ENCODE measurements at places on chromosomes 13 and 19.
A peak's percentile ranks its signal among the peaks of the same experiment; 100 is the strongest.

DNA sequence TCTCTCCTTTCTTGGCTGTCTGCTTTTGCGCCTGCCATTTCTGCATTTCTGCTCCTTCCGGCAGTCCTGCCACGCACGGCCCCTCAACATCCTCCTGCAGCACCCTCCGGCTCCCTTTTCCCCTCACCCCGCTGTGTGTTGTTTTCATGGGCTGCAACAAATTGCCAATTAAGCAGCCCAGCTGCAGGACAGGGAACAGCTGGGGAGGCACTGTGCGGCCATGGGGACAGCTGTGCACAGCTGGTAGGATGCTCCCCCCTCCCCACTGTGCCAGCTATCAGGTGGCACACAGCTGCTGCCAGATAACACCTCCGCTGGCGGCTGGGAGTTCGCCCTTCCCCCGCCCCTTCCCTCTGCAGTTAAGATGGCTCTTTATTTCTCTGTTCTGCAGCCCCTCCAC lies 25.4 kb downstream of the LYL1 start:
- no peak for DNase-seq

- no peak for DNase-seq
Observed at GRCh38 chr19:41328842-41329225, 18.9 kb downstream of the CCDC97 start.

DNA sequence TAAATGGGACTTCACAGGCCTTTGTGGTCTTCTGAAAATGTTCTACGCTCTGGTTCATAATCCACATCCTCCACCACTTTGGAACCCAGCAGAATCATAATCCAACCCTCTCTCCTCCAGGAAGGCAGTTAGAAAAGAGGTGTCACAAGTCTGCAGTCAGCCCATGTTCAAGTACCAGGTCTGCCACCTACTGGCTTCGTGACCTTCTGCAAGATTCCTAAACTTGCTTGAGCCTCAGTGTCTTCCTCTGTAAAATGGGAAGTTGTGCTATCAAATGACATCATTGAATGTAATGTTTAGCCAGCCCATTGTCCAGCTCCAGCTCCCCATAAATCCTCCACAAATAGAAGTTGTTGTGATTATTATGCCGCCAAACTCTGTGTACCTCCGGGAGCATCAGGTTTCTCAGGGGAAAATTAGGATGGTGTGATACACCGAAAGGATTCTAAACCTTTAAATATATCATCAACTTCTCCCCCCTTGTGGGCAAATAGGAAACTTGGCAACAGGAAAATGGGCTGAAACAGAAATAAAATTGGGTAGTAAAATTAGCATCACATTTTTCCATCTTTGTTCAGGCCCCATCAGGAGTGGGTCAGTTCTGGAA lies 109.7 kb downstream of the NUFIP1 start:
- peak; percentile 52 for DNase-seq

DNA sequence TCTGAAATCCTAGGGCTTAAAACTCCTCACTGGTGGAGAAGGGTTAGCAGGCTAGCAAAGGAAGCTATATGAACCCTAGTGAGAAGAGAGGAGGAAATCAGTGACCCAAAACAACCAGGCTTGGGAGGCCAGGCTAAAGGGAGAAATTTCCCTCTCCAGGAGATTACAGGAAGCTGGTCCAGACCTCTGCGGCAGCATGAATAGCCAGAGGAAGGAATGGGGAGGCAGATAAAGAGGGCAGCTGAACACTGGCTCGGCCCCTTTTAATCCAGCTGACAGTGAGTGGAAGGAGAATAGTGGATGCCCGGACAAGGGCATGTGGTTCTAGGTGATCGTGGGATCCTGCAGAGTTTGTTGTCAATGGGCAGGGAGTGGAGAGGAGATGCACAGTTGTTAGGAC lies 130.6 kb downstream of the COG6 start:
- DNase-seq: no peak

GRCh38 chr19:51179256-51179655 lies 37.2 kb downstream of the SIGLEC7 start:
- no peak for DNase-seq

- DNase-seq: no peak
Observed at GRCh38 chr19:10892256-10892655, 20.9 kb downstream of the CARM1 start.

- DNase-seq: no peak
Observed at GRCh38 chr19:45729800-45730290, 851 bp downstream of the FBXO46 start.

- DNase-seq: no peak
Observed at GRCh38 chr19:13006431-13007281, 11.4 kb downstream of the NFIX start.

- no peak for DNase-seq
Observed at GRCh38 chr13:36668316-36668715, 5.5 kb upstream of the SERTM1 start.

GRCh38 chr19:2058570-2059421 lies 7.8 kb upstream of the MKNK2 start:
- DNase-seq: no peak

GRCh38 chr13:106989876-106990275 lies 421.9 kb upstream of the ARGLU1 start:
- no peak for DNase-seq

DNA sequence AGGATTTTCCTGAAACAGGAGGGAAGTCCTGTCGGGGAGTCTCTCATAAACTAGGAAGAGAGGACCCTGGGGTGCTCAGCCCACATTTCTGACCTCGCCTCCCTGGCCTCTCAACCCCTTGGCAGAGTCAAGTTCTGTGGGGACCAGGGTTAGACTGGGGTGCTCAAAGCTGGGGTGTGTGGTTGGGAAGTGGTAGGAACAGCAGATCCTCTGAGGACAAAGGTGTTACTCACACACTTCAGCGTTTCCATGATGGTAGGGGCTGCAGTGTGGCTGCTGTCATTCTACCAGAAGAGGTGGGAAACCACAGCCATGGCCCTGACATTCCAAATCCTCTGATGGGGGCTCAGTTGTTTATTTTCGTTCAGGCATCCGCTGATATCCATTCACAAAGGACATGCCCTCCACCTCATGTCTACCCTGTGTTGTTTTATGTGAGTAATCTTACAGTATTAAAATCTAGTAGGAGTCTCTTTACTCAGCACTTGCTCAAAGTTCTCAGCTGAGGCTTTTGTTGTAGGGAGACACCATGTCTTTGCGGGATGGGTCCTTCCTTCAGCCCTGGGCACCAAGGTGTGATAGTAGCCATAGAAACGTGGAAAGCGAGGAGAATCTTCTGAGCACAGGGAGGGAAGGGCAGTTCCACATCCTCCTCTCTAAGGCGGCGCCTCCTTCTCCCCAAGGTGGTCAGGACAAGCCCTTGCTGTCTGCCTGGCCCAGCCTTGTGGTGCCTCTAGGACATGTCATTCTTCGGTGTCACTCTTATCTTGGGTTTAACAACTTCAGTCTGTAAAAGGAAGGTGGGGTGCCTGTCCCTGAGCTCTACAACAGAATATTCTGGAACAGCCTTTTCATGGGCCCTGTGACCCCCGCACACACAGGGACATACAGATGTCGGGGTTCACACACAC lies 1.5 kb downstream of the KIR2DL3 start:
- DNase-seq: no peak

DNA sequence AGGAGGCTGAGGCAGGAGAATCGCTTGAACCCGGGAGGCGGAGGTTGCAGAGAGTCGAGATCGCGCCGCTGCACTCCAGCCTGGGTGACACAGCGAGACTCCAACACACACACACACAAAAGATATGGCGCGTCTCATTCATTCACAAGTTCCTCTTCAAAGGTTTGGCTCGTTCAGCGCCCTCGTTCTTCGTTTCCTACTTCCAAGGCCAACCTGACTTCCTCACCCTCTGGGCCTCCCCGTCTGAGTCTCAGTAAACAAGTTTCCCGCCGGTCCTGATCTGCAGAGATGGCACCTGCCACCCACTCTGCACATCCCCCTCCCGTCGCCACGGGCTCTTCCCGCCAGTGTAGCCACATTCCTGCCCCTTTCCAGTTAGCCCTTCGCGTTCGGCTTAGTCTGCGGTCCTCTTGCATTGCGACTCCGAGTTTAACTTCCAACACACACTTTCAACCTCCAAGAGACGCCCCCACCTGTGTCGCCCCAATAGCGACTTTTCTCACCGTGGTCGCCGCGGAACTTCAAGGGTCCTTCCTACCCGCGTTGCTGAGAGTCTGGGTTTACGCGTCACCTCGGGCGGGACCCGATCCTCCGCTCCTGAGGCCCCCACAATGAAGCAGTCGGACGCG lies 1.3 kb upstream of the BSG start:
- DNase-seq: no peak

GRCh38 chr19:37719927-37720265 lies 335 bp upstream of the ZNF607 start:
- no peak for DNase-seq

DNA sequence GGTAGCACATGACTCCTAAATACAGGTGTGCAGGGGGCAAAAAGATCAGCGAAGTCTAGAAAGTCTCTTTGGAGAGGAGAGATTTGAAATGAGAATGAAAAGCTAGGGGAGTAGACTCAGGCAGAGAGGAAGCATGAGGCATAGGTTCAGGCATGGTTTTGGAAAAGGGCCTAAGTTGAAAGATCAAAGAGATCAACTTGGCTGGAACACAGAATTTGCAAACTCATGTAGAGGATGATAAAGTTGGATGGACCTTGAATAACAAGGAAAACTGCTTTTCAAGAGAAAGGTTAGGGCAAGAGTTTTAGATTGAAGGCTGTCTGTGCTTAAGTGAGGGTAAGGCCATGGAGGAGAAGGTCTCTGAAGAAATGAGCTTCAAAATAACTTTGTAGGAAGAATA lies 47.4 kb upstream of the UBAC2 start:
- DNase-seq: no peak

DNA sequence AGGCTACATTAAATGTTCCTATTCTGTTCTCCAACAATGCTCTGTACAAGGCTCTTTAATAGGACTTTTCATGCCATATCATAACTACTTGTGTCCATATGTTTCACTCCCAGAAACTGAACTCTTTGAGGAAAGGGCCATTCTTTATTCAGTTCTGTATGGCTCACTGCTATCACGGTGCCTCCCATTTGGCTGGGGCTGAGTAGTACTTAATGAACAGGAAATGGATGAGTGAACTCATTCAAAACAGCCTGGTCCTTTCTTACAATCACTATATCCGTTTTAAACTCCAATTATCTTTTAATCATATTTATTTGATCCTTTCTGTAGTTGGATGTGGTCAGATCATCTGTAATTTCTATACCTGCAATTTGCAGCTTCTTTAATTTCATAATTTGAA lies 410.6 kb downstream of the TBC1D4 start:
- DNase-seq: no peak

DNA sequence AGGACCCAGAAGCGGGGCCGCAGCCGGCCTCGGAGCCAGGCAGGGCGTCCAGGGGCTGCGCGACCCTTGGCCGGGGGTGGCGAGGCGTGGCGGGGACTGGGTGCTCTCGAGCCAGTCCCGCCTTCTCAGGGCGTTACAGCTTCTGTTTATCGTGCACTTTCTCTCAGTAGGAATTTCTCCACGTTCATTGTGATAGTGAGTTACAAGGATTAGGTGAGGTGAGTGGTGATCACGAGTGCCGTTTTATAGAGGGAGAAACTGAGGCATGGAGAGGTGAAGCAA lies 600 bp downstream of the AP1M1 start:
- DNase-seq: no peak

GRCh38 chr13:111584870-111585269 lies 264.4 kb downstream of the TEX29 start:
- DNase-seq: no peak

- no peak for DNase-seq
Observed at GRCh38 chr19:33193269-33193864, 763 bp upstream of the LRP3 start.
